ENCODE measurements at places on chromosomes 3 and 15.

DNA sequence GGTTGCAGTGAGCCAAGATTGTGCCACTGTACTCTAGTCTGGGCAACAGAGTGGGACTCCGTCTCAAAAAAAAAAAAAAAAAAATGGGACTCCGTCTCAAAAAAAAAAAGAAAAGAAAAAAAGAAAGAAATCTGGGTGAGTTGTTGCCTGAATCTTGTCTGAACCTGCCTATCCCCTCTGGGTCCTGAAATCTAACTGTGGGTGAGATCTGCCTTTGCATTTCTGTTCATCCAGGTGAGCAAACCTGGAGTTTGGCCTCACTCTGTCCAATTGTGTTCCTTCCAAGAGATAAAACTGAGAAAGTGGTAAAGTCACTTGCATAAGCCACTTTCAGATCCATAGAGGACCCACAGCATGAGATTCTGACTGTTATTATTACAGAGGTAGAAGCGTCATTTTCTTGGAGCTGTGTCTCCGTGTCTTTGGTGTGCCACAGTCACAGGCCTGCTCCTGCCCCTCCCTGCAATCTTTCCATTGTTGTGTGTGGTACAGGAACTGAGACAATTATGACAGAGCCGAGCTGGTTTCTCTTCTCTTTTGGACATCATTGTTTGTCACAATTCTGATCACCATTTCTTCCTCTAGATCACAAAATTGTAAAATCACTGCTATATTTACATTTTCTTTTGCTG lies 235.9 kb downstream of the LPP start:
- no peak for DNase-seq

DNA sequence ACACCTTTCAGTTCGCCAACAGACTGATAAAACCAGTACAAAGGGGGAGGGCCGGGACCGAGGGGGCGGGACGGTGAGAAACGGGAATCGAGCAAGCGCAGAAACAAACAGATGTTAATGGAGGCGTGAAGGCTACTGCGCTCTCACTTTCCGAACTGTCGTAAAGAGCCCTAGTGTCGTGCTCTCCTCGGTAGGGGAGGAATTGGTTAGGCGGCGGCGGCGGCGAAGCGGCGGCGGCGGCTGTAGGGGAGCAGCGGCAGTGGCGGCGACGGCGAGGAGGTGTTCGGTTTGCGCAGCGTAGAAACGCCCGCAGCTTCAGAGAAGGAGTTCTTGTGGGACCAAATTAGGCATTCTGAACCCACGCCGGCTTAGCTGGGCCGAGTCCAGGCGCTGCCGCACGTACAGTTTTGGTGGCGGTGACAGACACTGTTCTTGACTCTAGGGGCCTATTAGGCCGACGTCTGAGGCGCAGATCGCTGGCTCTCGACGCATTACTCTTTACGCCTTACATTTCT lies at the start of gene RNF111:
Gene RNF111, plus strand, starts transcription at position 173 of the 515 bp plus-strand sequence. CDS start 43,160 bp downstream, outside the sequence.
- DNase-seq: peak; percentile 77

DNA sequence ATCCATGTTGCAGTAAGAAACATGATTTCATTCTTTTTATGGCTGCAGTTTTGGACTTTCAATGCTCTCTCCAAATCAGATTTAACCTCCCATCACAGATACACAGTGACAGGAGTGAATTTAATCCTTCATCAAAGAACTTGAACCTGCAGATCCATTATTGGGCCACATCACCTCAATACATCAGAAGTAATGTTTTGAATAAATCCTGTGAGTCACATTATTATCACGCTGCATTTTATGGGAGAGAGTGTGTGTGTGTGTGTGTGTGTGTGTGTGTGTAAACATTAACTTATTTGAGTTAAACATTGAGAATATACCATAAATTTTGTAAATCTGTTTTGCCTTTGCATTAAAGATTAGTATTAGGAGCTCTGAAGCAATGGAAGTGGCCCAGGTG lies 316.7 kb downstream of the FOXP1 start:
- DNase-seq: no peak

DNA sequence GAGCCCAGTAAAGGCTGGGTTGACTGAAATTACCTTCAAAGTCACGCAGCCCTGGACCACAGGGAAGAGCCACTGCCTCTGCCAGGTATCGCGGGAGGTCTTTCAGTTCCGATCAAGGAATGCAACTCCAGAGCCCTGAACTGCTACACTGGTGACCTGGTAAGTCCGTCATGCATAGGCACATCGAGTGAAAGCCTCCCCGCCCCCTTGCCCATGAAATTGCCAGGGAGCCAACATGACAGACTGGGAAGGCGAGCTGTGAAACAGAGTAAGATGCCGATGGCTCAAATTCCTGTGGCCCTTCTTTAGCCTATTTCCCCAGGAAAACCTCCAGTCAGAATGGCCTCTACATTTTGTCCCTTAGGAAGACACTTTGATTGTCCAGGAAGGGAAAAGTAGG lies 2.3 kb upstream of the GP5 start:
- DNase-seq: no peak

GRCh38 chr3:47865192-47865591 lies 62.3 kb downstream of the DHX30 start:
- DNase-seq: no peak

DNA sequence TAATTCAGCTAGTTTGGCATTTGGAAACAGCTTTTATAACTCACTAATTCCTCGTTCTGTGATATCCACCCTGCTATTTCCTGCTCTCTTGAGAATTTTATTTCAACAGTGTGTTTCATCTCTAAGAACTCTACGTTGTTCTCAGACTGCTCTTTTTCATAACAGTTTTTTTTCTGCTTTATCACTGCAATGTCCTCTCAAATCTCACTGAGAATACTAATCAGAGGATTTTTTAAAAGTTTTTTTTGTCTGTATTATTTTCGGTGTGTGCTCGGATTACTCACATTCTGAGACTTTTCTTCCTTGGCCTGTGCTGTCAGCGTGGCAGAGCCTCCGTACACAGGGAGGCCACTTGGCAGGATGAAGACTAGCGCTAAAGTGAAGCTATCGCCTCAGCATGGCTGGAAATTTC lies 59.4 kb upstream of the NEO1 start:
- no peak for DNase-seq

DNA sequence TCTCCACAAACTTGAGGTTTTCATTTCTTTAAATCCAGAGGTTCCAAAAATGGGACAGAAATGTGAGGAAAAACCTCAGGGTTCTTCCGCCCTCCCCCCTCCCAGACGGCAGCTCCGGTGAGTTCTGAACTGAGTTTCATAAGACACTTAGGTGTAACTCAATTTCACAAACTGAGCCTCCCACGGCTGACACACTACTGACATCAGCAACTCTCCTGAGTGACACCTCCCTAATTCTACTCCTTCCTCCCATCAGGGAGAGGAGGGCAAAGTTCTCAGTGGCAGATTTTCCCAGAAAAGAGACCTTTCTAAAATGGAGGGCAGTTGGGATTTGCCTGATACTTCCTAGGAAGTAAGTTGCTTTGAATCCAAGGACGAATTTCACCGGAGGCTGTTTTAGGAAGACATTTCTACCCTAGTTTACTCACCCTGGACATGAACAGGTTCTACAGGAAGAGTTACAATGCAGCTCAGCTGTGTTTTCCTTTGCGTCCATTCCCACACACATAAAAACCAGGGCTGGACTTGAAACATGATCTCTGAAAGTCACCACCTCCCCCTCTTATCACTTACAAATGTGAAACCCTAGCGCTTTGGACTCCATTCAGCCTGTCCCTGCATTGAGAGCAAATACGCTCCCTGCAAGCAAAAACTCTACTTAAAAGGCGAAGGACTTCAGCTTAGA lies 78.1 kb upstream of the LMOD3 start:
- DNase-seq: no peak

- DNase-seq: no peak
Measured at GRCh38 chr15:70251246-70251990, 153.7 kb upstream of the TLE3 start.

DNA sequence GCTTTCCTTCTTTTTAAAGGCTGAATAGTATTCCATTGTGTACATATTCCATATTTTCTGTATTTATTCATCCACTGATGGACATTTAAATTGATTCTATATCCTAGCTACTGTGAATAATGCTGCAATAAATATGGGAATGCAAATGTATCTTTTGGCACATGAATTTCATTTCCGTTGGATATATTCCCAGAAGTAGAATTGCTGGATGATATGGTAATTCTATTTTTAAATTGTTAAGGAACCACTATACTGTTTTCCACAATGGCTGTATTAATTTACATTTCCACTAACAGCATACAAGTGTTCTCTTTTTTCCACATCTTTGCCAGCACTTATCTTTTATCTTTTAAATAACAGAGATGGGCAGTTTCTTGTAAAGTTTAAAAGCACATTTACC lies 302.7 kb downstream of the CTNNB1 start:
- no peak for DNase-seq

GRCh38 chr3:134081211-134081610 lies 51.5 kb upstream of the SLCO2A1 start:
- no peak for DNase-seq

GRCh38 chr15:67043939-67044771 lies 21.2 kb upstream of the SMAD3 start:
- DNase-seq: no peak

DNA sequence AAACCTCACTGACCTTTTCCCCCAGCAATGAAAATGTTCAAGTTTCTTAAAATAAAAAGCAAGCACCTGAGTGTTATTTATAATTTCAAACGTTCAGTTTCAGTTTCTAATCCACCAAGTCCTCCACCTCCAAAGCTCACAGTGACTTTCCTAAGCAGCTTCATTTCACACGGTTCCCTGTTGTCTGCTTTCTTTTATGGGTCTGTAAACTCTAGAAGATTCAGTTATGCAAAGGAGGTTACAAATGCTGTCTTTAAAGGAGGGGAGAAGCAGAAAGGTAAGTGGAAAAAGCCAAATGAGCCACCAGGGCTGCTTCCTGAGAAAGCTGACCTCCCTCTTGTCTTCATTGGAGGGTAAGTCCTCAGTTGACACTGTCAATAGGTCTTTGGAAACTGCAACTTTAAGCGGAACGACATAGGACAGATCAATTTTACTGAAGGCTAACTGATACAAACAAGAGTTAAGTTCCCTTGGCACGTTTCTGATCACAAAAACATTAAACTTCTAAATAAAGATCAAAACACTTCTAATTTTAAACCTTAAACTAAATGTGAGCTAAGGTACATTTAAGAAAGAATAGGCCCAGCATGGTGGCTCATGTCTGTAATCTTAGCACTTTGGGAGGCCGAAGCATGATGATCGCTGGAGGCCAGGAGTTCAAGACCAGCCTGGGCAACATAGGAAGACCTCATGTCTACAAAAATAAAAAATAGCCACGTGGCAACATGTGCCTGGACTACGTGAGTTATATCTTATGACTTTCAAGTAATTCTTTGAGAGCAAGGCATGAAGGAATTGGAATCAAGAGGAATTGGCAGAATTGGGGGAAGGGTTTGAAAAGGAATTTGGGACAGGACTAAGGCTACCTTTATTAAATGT lies 151.9 kb upstream of the UBE2E1 start:
- DNase-seq: no peak

- DNase-seq: no peak
Measured at GRCh38 chr3:128573707-128574162, 76.9 kb downstream of the RPN1 start.

DNA sequence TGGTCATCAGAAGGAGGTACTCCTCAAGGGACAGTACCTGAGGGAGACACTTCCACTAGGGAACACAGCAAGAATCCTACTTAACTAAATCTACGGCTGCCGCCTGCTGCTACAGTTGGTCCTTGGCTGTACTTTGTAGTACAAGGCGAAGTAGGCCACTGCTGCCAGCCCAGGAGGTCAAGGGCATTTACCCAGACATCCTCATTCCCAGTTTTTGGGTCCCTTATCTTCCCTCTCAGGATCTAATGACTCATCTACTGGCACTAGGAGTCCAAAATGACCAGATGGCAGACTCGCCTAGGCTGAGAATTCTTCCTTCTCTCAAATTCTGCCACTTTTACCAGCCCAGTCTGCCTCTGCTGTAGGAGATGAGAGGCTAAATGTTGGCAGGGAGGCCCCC lies 27.1 kb upstream of the LAMP3 start:
- no peak for DNase-seq

DNA sequence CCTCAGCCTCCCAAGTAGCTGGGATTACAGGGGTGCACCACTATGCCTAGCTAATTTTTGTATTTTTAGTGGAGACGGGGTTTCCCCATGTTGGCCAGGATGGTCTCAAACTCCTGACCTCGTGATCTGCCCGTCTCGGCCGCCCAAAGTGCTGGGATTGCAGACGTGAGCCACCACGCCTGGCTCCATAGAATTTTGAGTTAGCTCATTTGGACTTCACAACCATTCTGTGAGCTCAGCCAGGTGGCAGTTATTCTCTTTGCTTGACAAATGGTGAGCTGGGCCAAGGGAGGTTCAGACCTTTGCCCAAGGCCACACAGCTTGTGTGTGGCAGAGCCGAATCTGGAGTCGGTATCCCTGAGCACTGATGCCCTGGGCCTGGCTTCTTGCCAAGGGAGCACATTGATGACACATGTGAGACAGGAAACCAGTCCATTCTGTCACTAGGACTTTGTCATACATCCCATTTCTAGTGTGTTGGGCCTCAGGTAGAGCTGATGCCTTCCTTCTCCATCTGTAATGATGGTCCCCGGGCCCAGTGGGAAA lies 17.6 kb downstream of the PODXL2 start:
- DNase-seq: no peak

DNA sequence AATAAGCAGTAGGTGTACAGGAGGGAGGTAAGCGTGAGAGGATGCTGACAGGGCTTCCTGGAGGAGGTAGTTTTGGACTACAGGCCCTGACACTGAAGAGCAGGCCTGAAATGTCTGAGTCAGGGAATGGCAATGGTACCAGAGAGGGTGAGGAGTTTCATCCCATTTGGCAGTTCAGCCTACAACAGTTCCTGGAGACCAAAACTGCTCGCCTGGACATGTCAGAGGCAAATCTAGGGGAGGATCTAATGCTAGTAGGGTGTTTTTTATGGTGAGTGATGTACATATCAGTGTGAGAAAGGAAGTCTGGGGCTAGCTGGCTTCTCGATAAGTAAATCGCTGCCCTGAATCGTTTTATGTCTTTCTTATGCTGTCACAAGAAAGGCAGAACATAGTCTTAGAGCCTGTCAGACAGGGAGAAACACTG lies 13.8 kb upstream of the TNFSF10 start:
- no peak for DNase-seq
